ENCODE measurements at places on chromosomes 1 and 21.

- no peak for DNase-seq
Measured at GRCh38 chr1:35768350-35769187, 1.2 kb downstream of the CLSPN start.

- no peak for DNase-seq
Measured at GRCh38 chr1:192852001-192852947, 43.4 kb downstream of the RGS2 start.

DNA sequence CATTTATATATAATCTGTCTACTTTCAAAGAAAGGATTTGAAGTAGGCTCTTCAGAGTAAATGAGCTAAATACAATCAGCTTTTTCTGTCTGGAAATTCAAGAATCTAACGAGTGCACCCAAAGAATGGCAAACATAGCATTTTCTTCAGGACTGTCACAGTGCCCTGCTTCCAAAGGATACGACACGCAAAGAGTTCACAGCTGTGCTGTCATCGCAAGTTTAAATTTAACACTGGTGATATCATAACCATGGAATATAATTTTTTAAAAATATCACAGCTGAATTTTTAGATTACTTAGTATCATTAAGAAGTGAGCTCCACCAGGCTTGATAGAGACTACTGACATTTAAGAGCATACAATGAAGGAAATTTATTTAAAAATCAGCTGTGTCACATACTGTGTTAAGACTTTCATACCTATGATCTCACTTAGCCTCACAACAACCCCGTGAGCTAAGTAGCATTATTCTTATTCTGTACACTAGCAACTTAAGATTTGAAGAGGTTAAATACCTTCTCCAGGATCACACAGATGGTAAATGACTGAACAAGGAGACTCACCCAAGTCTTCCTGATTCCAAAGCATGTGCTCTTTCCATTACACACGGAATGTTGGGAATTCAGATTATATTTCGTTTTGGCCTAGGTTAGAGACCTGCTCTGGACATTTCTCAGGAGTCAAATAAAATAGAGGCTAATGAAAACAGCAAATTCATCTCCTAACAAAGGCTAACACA lies 46.2 kb upstream of the PRRX1 start:
- no peak for DNase-seq

- no peak for DNase-seq
Measured at GRCh38 chr1:204692325-204692840, 6.8 kb upstream of the LRRN2 start.

- no peak for DNase-seq
Measured at GRCh38 chr1:156246241-156246780, 1.5 kb downstream of the PAQR6 start.

DNA sequence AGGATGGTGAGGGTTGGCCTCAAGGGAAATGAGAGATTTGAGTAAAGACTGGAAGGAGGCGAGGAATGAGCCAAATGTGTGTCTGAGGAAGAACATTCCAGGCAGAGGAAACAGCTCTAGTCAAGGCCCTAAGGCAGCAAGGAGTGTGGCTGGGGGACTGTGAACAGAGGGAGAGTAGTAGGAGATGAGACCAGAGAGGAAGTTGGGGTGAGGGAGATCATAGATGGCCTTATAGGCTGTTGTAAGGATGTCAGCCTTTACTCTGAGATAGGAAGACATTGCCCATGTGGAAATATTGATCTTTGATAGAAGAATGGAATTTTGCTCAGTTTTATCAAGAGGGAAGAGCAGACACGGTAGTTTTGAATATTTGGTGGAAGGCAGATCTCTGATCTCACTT lies 55.2 kb upstream of the ARTN start:
- no peak for DNase-seq

GRCh38 chr1:99557546-99558202 lies 88.2 kb upstream of the PALMD start:
- no peak for DNase-seq

DNA sequence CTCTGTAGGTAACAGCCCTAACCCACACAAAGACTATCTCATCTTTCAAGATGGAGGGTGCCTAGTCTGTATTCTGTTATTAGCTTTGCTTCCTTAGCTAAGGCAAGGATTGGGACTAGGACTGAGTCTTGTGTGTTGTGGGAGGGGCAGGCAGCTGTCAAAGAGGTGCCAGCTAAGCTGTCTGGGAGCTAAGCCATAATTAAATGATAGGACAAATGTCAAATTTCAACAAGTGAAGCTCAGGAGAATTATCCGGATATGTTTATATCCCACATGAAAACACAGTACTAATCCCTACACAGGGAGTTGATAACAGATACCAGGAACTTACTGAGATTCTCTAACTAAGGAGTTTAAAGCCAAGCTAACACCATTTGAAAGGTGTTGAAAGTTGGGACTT lies 70.5 kb upstream of the NGF start:
- no peak for DNase-seq

DNA sequence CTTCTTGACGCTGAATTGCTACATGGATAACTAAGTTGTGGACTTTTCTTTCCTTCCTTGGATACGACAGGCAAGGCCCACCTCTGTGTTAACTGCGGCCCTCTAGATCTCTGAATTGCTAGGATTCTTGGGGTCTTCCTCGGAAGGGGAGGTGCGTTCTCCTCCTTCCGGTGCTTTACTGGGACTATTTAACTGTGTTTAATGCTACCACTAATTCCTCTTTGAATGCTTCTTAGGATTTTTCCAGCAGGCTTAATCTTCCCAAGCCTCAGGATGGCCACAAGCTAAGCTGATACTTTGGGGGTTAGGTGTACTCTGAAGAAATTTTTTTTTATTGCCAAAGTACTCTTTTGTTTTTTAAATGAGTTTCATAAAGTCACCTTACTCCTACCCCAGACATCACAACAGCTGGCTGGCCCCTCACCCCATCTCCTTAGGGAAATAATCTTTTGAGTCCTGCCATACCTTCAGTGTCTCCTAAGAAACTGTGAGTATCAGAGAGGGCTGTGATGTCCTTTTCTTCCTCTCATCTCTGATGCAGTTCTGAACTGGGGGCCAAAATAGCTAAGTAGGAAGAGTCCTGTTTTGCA lies 21.4 kb downstream of the KIRREL1 start:
- no peak for DNase-seq

- no peak for DNase-seq
Measured at GRCh38 chr1:99943223-99943794, 26.5 kb upstream of the SLC35A3 start.

DNA sequence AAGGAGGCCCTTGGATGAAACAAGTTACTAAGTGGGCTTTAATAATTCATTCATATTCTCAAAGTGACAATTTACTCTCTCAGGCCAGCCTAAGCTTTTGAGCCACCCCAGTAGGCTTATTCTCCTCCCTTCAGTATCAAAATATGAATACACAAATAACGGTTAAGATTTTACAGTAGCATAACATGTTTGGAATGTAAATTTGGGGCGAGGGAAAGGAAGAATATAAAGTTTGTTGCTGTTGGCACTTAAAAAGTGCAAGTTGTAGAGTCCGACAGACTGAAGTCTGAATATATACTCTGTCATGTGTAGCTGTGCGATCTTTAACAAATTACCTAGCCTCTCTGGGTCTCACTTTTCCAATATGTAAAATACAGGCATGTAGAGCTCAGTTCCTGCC lies 22.6 kb upstream of the MYSM1 start:
- no peak for DNase-seq

DNA sequence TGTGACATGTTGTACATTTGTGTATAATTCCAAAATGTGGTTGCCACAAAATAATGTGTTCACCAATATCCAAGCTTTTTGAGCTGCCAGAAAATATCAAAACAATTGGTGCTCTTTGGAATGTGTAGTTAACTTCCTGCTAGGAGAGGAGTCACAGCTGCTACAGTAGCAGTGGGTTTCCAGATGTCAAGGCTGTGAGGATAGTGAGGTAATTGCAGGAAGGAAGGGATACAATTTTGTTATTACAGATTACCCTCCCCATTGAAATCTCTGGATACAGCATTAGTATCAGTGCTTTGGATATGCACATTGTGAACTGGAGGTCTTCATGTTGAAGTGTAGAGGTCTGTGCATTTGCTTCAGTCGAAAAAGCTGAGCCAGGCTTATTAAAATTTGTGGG lies 253.2 kb downstream of the PTPRC start:
- no peak for DNase-seq

DNA sequence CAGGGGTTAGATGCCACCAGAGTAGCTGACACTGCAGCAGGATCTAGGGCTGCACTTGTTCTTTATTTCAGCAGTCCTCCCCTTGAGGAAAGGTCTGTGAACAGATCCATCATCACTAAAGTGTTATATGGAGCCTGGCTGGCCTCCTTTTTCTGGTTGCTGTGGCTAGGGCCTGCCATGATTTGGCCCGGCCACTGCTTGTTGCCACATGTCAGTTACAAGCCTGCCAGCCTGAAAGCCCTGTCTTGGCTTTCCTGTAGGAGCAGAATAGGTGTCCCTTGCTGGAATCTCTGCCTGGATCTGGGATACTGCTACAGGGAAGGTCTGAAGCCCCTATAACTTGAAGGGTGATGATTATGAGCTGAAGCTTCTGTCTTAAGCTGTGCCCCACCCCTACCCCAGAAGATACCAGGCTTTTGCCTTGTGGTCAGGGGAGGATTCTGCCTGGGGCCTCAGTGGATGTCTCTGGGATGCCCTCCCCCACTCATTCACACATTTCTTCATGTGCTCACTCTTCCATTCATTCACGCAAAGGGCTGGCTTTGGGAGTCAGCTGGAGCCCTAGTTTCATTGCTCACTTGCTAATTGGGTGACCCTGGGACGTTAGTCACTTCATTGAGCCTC lies 64.7 kb downstream of the NDUFS5 start:
- DNase-seq = no peak

DNA sequence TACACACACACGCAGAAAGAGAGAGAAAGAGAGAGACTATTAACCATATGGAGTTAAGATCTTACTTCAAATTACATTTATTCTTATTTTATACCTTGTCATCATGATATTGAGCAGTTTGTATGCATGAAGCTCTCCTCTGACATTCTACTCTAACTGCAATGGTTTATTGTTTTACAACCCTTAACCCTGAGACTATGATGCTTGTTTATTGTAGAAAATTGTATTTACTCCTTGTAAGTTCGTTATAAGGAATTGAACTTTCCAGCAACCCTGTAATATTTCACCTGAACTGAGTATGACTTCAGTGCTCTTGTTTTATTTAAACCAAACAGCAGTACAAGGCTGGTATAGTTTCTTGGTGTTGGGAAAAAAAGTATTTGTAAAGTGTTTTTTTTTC lies 18.6 kb upstream of the PTPRF start:
- no peak for DNase-seq

GRCh38 chr21:36567216-36567885 lies 87.4 kb upstream of the CLDN14 start:
- no peak for DNase-seq

DNA sequence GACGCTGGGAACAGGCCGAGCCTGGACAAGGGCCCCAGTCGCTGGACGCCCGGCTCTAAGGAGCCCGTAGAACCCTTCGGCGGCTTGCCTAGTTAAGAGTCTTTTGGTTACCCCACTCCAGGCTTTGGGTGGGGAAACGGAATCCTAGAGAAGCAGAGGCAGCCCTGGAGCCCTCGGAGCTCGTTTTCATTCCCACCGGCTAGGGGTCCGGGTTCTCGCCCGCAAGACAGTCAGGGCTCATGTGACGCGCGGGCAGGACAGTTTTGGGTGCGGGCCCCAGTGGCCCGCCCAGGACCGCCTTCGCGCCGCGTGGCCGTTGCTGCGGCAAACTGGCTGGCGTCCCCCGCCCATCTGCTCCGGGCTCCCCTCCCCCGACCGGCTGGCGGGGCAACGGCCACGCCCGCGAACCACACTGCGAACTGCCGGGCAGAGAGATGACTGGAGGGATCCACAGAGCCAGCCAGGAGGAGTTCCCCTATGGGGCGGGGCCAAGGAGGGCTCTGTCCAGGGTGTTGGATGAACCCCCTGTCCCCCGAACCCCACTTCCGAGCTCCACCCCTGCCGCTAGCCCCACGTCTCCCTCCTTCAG lies 829 bp upstream of the HES2 start:
- no peak for DNase-seq

DNA sequence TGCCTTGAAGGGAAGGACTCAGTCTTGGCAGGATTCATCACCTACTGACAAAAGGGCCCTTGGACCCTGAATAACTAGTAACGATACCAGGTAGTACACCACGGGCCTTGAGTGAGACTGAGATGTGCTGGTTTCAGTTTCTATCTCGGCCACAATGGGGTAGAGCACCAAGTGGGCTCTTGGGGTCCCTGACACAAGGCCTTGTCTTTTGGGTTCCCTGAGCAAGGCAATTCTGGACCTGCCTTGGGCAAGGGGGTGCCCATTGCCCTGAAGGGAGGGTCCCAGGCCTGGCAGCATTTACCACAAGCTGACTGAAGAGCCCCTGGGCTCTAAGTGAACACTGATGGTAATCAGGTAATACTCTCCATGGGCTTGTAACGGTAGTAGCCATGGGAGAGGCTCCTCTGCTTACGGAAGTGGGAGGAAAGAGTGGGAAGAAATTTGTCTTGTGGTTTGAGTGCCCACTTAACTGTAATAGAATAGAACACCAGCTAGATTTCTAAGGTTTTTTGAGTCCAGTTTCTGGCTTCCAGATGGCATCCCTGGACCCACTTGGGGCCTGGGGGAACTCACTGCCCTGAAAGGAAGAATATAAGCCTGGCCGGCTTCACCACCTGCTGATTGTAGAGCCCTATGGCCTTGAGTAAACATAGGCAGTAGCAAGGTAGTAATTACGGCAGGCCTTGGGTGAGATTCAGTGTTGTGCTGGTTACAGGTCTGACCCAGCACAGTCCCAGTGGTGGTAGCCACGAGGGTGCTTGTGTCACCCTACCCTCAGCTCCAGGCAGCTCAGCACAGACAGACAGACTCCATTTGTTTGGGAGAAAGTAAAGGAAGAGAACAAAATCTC lies 58.5 kb downstream of the WDR4 start:
- DNase-seq = no peak

DNA sequence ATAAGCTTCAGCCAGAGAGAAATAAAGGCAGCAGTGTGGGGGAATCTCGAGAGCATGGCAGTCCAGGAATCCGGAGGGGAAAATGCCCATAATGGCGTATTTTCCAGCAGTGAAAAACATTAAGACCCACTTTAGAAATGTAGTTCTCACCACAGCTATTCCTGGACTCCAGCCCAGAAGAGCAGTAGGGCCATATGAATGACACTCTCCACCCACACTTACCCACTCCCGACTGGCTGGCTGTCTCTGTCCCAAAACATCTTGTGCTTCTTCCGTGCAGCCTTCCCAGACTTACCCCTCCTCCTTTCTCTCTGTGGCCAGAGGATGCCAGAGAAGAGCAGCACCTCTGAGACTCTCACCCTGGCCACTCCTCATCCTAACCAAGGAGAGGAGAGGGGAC lies 56.4 kb downstream of the TRABD2B start:
- no peak for DNase-seq

GRCh38 chr1:14320518-14320917 lies 278.0 kb upstream of the KAZN start:
- DNase-seq = peak; percentile 82

GRCh38 chr1:19643602-19644394 lies at the start of gene NBL1:
Gene NBL1, plus strand, starts transcription at chr1:19644311. Its CDS starts 10,720 bp downstream, at chr1:19655031.
- DNase-seq = no peak

DNA sequence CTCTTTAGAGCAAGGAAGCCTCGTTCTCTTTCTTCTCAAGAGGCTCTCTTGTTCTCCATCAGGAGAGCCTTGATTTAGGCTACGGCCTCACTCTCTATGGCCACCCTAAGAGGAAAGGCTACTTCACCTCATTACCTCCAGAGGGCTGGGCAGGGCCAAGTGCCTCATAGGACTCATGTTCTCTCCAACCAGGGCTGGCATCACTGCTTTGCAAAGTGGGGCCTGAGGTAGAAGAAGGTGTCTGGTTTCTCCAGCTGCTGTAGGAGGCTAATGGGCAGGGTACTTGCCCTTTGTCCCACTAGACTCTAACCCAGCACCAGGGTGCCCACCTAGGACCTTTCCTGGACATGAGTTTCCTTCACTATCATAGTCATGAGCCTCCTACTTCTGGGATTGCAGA lies 2.1 kb upstream of the ATXN7L2 start:
- DNase-seq = no peak

- no peak for DNase-seq
Measured at GRCh38 chr1:95974586-95974985, 740.6 kb downstream of the RWDD3 start.
